Thyroid gland (tissue), 4 donors: ENCODE measurements at places on chromosomes 5 and 9. TPM values are rescaled to one million over a fixed set of nuclear protein-coding genes. Genes with fewer than 3 reads are reported as not detected.

Gene LRRTM2
- total RNA-seq = 0.20 TPM

Gene KIF20A
- 0.40 TPM for total RNA-seq

Gene PCDHA7
- 0.88 TPM for total RNA-seq

Gene SLC36A2
- total RNA-seq = not detected

Gene RNF224
- not detected for total RNA-seq

Gene C5orf46
- not detected for total RNA-seq

Gene NUTM2F
- not detected for total RNA-seq

Gene IL3
- total RNA-seq = not detected

Gene SPINK6
- total RNA-seq = not detected

Gene PLAC8L1
- total RNA-seq = not detected

Gene RANBP17
- 26.5 TPM for total RNA-seq

- DNase-seq = no peak
Measured at GRCh38 chr5:30574761-30575160, 618.7 kb upstream of the CDH6 start.

GRCh38 chr5:137560420-137560819 lies 61.3 kb upstream of the SPOCK1 start:
- DNase-seq = no peak

DNA sequence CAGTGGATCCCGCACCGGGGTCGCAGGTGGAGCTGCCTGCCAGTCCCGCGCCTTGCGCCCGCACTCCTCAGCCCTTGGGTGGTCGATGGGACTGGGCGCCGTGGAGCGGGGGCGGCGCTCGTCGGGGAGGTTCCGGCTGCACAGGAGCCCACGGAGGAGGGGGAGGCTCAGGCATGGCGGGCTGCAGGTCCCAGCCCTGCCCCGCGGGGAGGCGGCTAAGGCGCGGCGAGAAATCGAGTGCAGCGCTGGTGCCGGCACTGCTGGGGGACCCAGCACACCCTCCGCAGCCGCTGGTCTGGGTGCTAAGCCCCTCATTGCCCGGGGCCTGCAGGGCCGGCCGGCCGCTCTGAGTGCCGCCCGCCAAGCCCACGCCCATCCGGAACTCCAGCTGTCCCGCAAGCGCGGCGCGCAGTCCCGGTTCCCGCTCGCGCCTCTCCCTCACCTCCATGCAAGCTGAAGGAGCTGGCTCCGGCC lies 120.6 kb upstream of the MEF2C start:
- DNase-seq = no peak

GRCh38 chr5:9831823-9832222 lies 201.7 kb upstream of the TAS2R1 start:
- no peak for DNase-seq

- DNase-seq = no peak
Measured at GRCh38 chr5:313265-313664, 8.2 kb upstream of the AHRR start.

DNA sequence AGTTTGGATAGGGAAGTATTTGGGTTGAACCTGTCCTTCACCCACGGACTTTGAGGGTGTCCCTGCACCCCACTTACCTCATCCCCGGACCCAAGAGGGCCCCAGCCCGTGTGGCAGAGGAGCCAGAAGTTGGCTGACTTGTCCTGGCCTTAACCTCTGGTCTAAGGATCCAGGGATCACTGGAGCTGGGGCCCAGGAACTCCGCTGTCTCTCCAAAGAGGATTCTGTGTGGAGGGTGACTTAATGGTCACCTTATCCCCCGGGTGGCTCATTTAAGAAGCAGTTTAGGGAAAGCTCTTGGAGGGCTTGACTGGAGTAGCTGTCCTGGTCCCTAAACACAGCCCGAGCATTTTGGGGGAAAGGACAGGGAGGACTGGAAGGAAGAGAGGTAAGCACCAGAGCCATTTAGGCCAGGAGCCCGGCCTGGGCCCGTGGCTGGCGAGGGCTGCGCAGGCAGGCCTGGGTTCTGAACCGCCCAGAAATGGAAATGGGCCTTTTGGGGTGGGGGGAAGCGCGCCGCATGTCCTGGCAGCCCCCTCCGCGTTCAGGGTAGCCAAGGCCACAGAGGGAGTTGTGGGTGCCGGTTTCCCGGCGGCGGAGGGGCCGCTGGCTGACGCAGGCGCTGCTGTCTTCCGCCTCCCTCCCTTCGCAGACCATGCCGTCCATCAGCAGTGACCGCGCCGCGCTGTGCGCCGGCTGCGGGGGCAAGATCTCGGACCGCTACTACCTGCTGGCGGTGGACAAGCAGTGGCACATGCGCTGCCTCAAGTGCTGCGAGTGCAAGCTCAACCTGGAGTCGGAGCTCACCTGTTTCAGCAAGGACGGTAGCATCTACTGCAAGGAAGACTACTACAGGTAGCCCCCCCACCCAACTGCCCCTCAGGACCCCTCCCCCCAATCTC lies 2.0 kb downstream of the LHX2 start:
- DNase-seq = no peak

DNA sequence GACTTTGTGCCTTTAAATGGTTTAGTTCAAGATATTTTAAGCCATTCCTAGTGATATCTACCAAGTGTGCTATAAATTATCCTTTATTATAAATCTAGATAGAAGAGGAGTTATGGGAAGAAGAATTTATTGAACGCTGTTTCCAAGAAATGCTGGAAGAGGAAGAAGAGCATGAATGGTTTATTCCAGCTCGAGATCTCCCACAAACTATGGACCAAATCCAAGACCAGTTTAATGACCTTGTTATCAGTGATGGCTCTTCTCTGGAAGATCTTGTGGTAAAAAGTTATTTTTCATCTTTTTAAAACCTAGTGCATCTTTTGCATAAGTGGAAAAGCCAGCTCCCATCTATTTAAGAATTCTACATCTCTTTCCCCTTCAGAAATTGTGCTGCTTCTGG lies 18.6 kb downstream of the SLC23A1 start:
- no peak for DNase-seq

DNA sequence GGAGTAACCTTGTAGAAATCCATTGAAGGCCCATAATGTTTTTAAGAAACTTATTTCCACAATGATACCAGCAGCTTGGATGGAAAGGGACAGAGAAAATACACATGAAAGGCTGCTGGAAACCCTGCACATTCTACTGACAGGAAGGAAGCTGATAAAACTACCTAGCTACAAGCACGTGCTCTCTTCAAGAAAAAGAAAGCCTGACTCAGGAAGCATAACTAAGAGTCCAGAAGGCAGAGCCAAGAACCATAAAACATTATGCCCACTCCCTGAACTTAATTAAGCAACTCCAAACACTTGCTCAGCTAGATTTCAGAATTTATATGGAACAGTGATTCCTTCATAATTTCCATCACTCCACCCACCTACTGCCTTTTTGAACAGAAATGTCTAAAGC lies 430.8 kb downstream of the SEMA5A start:
- DNase-seq = no peak

DNA sequence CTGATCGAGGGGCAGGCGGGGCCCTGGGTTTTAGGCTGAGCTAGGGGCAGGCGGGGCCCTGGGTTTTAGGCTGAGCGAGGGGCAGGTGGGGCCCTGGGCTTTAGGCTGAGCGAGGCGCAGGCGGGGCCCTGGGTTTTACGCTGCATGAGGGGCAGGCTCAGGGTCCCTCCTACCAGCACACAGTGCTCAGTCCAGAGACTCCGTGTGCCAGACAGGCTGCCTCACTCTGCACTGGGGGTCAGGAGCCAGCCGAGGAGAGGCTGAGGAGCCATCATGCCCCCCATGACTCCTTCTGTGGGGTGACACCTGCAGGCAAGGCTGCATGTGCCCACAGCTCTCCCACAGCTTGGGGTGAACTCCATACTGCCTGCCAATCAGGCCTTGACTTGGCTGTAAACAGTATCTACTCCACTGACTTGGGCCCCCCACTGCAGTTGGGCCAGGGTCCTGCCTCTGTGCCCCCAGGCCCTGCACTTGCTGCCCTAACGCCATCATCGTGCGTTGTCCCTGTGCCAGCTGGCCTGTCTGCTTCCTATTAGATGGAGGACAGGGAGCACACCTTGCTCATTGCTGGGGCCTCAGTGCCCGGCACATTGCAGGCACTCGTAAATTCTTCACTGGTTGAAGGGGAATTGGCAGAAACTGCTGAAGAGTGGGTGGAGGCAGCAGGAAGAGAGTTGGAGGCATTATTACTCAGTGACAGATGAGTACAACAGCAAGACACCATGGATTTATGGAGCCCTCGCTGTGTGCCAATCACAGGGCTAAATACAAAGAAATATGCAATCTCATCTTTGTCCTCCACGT lies 78.6 kb downstream of the AMBP start:
- no peak for DNase-seq

DNA sequence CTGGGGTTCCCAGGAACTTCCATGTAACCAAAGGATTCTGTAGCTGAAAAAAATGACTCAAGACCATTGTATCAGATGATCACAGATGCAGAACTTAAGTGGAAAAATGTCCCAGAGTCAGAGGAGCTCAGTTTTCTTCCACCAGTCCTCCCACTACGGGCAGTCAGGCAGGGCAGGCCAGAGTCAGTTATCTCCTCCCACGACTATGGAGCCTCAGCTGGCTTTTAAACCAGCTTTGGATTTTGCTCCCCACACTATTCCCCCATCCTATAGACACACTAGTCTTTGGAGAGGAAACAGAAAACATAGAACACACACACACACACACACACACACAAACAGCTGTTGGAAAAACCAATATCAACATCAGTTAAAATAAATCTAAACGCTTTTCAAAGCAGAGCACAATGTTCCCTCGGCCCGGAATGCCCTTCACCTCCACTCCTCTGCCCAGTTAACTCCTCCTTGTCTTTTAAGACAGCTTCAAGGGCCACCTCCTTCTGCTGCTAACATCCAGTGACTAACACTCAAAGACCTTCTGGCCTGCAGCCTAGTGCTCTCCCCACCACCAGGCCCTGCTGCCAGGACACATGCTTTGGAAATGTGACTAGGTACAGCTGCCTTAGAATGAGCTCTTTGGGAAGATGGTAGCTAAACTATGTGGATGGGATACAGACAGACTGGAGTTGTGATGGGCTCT lies 56.8 kb downstream of the NIPAL4 start:
- DNase-seq = peak; percentile 89

- no peak for DNase-seq
Measured at GRCh38 chr5:60722416-60722815, 22.4 kb upstream of the DEPDC1B start.

GRCh38 chr9:99894826-99895225 lies 11.6 kb upstream of the STX17 start:
- DNase-seq = no peak

DNA sequence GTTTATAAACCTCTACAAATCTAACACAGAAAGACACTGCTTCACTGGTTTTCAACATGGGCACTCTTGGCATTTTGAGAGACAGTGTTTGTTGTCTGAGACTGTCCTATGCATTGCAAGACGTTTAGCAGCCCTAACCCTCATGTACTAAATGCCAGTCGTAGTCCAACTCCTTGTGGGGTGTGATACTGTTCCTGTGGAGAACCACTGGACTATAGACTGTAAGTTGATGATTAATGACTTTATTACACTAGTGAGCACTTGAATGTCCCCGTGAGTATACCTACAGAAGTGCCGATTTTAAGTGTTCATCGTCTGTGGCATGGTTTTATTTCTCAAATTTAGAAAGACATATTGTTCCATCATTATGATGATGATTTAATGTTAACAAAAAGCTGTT lies 46.2 kb downstream of the RECK start:
- no peak for DNase-seq

- DNase-seq = no peak
Measured at GRCh38 chr5:96150007-96150406, 188.4 kb upstream of the ELL2 start.

GRCh38 chr5:156200938-156201787 lies 125.8 kb upstream of the SGCD start:
- DNase-seq = no peak

- no peak for DNase-seq
Measured at GRCh38 chr5:93911609-93912008, 170.2 kb upstream of the POU5F2 start.

DNA sequence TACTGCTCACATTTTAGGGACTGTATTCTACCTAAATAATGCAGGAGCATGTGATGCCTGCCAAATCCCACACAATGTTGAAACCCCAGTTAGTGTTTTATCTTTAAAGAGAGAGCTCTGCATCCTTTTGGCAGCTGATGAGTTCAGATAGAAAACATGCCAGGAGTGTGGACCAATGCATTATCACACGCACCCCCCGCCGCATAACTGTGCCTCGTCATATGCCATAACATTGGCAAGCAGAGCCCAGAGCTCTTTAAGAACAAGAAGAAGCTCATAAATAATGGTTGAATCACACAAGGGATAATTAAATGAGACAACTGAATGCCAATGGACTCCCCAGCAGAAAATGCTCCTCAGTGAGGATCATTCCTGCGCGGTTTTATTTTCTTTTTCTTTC lies 52.8 kb upstream of the RORB start:
- DNase-seq = no peak

- no peak for DNase-seq
Measured at GRCh38 chr5:30331534-30331933, 862.0 kb upstream of the CDH6 start.

DNA sequence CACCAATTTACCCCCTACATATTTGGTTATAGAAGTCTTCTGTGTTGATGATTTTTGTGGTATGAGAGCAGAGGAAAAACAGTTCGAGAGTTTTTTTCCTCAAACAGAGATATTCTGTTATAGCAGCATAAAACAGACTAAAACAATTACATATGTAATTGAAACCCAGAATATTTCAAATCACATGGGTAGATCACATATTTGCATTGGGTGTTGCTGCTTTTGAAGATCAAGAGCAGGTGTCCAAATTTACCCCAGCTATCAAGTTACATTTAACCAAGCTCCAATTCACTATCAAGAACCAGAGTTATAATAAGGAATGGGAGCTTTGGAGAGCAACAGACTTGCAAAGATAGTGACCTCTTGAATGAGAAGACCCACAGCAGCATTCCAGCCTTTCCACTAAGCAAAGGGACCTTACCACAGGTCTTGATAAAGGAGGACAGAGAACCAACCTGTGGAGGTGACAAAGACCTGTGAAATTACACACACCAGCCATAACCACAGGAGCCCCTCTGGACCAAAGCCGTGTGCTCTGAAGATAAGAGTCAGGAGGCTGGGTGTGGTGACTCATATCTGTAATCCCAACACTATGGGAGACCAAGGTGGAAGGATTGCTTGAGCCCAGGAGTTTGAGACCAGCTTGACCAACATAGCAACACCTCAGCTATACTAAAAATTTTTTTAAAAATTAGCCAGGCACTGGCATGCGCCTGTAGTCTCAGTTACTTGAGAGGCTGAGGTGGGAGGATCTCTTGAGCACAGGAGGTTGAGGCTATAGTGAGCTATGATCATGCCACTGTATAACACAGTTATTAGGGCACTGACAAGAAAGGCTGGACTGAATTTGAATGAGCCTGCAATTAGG lies 4.0 kb upstream of the CCL28 start:
- no peak for DNase-seq

- no peak for DNase-seq
Measured at GRCh38 chr5:126924331-126925033, 105.9 kb downstream of the MARCHF3 start.
